ENCODE measurements at places on chromosomes 12 and 14.

DNA sequence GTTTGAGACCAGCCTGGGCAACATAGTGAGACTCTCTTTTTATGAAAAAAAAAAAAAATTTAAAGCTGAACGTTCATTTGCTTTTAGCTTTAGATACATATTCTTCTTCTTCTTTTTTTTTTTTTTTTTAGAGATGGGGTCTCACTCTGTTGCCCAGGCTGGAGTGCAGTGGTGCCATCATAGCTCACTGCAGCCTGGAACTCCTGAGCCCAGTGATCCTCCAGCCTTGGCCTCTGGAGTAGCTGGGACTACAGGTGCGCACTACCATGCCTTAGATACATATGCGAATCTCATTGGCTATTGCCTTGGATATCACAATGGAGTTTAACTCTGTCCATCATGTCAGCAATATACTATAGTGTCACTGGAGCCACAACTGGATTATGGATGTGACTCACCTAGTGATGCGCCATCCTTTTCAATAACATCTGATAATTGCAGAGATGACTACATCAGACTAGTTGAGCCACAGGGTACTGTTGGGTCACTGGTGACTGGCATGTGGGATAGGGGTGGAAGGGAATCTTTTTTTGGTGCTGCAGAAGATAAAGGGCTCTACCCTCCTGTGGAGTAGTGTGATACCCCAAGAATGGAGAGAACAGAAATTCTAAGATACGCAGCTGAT, 2.7 kb upstream of the ADIPOR2 start:
- no peak for DNase-seq

DNA sequence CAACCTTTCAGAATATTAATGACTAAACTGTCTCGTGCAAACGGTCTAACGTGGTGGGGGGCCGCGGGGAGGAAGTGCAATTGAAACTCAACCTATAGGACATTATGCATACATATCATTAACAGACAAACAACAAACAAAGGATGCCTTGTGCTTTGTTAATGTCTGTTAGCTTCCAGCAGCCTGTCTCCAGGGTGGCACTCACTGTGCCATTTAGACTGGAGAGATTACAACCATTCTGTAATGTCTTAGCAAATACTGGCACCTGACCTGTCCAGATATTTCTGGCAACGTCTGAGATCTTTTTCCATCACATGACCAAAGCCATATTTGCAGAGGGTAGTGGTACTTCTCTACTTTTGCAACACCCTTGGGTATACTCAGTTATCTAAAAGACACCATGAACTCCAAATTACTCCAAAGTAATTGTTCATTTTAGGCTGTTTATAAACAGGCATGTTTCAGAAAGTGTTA, 11.6 kb downstream of the BHLHE41 start:
- no peak for DNase-seq

- no peak for DNase-seq
These were observed 499 bp upstream of the GXYLT1 start for GRCh38 chr12:42145197-42145549.

DNA sequence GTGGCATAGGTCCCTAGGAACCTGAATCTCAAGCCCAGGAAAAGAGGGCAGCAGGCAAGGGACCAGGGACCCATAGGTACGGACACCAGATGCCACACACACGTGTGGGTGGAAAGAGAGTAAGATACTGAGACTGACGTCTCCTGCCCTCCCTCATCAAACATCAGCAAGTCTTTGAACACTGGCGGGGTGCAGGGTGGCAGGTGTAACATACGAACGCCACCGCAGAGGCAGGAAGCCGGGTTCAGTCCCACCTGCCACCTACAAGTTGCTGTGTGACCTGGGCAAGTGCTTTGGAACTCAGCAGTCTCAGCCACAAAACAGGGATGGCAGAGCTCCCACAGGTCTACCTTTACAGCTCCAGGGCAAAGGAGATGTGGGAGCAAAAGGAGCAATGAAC, 11.1 kb downstream of the ACTN1 start:
- DNase-seq = no peak

DNA sequence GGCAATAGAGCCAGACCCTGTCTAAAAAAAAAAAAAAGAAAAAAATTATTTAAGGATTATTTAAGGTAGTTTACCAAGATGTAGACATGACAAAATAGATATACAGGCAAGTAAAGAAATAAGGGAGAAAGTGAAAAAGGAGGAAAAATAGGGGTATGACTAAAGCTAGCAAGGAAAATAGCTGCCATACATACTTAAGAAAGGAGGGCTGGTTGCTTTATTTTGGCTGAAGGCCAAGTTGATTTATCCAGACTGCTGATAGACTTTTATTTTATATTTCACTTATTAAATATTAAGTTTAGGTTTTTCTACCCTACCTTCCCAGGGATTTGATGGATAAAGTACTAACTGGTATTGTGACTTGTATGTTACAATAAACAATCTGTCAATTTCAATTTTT, 8.3 kb upstream of the AEBP2 start:
- no peak for DNase-seq

DNA sequence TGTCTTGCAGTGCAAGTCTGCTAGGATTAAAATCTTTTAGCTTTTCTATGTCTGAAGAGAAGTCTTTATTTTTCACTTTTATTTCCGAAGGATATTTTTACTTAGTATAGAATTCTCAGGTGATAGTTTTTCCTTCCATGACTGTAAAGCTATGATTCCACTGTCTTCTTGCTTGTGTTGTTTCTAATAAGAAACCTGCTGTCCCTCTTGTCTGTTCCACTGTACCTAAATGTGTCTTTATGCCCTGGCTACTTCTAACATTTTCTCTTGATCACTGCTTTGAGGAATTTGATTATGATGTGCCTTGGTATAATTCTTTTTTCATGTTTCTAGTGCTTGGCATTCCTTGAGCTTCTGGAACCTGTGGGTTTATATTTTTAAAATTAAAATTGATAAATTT, 228.7 kb downstream of the CACNA1C start:
- no peak for DNase-seq

DNA sequence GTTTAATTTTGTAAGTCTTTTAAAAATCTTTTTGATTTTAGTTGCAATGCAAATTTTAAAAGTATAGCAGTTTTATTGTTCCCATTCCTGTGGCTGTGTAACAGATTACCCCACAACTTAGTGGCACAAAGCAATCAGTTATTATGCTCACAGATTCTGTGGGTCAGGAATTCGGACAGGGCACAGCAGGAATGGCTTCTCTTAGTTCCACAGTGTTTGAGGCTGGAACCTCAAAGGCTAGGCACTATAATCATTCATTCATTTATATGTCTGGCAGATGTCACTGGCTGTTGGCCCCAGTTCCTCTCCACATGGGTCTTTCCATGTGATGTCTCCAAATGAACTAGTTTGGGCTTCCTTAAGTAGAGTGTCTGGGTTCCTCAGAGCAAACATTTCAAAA, 193.3 kb downstream of the RAD51B start:
- DNase-seq = no peak

GRCh38 chr12:92244036-92244435, 98.4 kb upstream of the BTG1 start:
- no peak for DNase-seq

DNA sequence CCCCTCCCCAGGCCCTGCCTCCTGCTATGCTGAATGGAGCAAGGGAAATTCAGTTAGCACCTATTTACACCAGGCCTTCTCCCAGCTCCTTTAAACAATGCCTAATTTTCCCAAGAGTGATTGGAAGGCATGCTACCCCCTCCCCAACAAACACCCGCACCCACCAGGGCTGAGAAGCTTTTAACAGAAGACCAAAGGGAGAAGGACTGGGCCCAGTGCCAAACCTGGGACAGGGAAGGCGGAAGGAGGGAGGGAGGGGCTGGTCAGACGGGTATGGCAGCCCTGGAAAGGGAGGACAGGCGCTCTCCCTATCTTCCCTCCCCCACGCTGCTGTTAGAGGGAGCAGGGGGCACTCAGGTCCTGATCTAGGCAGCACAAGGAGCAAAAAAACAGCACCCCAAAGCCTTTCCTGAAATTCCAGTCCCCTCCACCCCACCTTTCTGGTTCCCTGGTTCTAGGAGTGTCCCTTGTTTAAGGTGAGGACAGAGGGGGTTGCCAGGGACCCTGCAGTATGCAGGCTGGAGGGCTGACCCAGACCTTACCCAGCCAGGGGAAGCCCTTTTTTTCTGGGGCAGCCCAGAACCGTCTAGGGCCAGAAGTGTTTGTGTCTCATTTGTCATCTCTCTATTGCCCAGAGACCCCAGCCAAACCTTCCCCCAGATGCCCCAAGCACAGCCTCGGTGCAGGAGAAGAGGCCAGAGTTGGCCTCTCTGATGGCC, 2.4 kb upstream of the KRT8 start:
- DNase-seq = no peak

DNA sequence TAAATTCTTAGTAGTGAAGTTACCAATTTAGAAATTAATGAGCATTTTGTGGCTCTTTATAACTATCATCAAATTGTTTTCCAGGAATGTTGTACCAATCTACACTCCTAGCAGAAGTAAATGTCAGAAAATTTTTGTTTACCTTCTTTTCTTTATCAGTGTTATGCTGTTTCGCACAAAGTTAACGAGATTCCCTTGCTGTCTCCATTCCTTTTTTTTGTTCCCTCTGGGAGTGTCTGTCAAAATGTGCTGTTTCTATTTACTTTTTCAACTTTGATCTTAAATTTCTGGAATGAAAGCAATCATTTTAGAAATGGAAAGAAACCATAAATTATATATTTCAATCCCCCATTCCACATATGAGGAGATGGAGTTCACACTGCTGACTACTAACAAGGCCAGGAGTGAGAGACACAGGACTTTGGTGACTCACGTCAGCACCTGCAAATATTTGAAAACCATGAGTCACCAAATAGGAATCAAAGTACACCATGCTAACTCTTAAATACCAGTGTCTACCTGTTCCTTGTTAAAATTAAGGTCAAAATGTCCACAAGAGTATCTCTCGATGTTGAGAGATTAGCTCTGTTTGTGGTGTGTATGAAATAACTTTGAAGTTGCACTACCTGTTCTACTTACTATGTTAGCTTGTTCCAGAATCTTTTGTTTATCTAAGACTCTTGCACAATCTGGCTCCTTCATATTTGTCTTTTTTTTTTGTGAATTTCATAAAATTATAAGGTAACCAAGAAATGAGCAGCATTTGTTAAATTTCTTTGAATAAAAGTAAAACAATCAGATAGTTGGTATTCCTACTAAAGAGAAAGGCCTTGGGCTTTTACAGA, 106.0 kb downstream of the RMST start:
- no peak for DNase-seq

DNA sequence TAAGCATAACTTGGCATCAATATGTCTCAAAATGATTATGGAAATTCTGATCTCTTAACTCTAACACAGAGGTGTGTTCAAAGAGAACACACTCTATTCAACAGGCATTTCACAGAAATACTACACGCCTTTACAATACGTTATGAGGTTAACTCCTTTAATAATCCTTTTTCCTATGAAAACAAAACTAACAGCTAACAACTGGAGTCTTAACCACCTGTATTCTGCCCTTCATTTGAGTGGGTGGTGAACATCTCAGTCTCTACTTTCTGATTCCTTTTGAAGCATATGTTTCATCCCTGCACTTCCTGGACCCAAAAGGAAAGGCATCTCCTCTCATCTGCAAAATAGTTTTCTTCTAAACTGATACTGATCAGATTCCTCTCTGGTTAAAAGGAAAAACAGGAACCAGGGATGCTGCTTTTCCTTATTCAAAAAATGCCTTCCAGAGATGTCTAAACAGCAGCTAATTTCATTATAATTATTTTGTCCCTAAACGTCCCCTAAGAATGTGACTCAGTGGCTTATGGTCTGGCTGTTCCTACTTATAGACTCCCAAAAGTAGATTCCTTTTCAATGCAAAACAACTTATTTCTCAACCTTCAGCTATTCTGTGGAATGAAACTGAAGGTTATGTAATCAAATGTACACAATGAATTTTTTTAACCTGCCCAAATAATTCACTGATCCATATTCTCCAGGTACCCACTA, 24.1 kb downstream of the ITPR2 start:
- no peak for DNase-seq

DNA sequence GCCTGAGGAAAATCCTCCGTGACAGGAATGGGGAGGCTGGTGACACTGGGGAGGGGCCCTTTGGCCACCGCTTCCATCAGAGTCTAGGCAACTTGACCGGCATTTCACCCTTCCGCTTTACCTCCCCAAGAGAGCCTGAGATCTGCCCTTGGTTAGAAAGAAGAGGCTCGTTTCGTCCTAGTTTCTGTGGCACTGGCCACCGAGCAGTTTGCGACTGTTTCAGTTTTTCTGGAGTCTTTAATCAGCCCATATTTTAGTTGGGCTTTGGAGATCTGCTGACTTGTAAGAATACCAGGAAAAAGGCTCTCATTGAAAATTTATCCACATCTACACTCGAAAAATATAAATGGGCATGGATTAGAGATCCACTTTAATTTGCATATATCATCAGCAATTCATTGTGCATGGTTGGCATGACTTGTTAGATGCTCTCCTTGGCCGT, 414 bp upstream of the ANKS1B start:
- no peak for DNase-seq

DNA sequence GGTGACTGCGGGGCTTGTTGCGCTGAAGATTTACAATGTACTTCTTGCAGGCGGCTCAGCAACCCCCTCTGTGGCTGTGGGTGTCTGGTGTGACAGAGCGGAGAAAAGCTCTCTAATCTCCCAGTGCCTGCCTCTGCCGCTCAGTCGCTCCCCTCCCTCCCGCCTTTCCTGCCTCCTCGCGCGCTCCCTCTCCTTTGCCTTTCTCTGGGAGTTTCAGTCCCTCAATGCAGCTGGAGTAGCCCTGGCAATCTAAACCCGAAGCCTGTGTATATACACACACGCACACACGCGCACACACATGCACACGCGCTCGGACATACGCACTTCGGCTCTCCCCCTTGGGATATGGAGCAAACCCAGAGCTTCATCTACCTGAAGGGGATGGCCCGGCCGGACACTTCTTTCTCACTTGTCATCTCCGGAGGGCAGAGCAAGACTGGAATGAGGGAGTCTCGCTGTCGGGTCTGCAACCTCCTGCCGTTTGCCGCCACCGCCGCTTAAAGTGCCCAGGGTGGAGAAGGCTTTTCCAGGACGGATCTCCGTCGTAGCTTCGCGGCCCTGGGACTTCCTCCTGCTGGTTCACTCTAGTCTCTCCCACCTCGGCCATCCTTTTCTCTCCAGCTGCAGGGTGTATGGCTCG, 599 bp upstream of the TRHDE start:
- peak; percentile 30 for DNase-seq

DNA sequence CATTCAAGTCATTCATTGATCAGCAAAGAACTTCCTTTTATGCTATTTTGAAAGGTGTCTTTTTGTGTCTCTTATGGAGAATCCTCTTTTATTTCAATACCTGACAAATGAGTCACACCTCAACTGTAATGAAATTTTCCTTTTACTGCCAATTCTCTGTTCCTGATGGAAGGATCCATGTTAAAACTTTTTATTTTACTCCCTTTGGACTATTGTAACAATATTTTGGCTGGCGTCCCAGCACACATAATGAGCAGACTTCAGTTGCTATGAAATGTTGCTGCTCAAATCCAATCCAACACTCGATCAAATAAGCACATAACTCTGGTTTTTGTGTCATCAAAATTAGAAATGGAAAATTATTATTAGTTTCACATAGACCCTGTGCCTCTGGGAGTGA, 21.9 kb upstream of the SLC15A5 start:
- no peak for DNase-seq

- DNase-seq = no peak
These were observed 156.5 kb downstream of the PRKCH start for GRCh38 chr14:61477712-61478462.

GRCh38 chr12:128267651-128268378, 845 bp downstream of the TMEM132C start:
- DNase-seq = no peak
